GM04504 (cell line): ENCODE measurements at places on chromosomes 1 and 21.
A peak's percentile ranks its signal among the peaks of the same experiment; 100 is the strongest.

DNA sequence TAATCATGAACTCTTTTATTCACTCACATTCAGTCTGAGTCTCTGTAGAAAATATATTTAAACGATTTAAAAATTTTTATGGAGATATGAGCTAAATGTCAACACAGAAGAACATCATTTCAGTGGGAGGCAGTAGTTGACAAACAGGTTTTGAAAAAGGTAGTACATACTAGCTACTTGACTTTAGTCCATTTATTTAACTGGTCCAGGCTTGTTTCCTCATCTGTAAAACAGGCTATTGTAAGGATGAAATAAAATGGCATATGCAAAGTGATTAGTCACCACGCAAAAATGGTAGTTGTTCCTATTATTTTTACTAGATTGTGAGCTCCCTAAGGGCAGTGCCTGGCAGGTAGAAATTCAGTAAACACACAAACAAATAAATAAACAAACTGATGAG, 75.2 kb downstream of the NTPCR start:
- DNase-seq, result no peak

GRCh38 chr1:86500714-86501113, 32.0 kb downstream of the CLCA1 start:
- no peak for DNase-seq

DNA sequence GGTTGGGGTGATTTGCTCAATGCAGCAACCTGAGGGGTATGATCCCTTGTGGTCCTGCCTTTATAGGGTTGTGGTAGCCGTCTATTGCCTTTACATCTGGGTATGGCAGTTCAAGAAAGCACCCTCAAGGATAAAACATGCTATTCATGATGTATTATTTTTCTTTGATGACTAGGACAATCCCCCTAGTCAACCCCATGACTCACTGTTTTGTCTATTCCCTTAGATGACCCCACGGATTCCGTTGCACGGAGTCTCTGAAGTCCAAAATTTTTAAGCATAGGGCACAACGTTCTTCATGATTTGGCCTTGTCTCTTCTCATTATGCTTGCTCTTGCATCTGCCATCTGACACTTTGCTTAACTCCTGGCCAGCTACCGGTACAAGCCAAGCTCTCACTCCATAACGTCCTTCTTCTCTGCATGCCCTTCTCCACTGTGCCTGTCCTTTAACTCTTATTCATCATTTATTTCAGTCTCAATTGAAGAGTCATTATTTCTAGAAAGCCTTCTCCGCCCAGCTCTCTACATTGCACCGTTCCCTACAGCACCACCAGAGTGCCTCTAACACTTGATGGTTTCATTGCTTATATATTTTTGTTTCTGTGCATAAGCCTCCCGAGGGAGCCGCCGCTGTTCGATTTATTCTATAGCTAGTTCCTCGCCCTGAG, 838 bp upstream of the DISP1 start:
- no peak for DNase-seq

DNA sequence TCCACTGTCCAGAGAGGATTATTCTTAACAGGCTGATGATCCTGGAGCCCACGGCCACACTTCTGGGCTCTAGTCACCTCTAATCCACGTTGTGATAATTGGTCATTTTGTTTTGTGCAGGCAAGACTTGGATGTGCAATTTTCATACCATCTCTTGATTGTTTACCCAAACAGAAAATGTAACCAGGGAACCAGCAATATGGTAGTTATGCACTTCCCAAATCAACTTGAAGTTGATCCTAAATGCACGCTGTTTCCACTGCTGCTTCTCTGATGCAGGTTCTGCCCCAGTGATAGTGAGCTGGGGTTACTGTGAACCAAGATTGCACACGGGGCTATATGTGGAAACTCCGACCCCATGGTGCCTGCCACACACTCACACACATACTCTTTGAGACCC, 14.7 kb upstream of the KCNJ15 start:
- no peak for DNase-seq

DNA sequence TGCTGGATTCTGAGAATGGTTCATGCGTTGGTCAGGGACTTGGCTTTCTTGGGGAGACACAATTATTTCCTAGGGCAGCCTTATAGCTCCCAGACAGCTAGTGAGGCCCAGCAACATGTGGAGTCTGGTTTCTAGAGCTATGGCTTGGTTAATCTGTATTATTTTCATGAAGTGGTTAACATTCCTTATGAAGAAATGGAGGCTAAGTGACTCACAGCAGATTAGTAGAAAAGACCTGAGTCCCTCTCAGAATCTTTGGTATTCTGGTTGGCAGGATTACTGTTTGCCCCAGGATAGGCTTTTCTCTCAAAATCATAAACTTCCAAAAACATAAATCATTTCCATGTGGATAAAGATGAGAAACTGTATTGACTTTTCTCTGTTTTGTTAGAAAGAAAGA, 42.3 kb downstream of the DUSP10 start:
- no peak for DNase-seq

DNA sequence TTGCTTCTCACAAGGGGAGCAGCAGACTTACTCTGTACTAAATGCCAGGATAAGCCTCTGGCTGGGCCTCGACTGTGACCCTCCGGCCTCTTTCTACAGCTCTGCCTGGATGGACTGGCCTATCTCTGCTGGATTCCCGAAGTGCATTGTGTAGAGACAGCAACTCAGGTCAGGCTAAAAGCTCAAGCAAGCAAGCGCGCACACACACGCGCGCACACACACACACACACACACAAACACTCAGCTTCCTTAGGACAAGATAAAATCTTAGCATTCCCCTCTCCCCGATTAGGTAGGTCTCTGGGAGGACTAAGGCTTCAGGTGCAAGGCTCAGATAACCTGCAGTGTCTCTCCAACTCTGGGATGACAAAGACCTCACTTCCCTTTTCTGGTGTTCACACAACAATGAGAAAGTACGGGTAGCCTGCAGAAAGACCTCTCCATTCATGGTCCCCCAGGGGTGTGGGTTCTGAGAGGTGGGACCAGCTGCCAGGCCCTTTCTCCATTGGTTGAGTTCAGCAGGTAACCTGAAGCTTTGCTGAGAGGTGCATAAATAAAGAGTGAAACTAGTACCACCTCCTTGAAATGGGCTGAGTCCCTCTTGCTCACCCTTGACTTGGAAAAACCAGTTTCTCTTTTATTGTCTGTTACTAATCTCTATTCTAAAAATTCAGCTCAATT, 155.1 kb upstream of the CAMK1G start:
- no peak for DNase-seq

GRCh38 chr1:86137436-86137835, 19.1 kb downstream of the COL24A1 start:
- DNase-seq, result peak; percentile 58

DNA sequence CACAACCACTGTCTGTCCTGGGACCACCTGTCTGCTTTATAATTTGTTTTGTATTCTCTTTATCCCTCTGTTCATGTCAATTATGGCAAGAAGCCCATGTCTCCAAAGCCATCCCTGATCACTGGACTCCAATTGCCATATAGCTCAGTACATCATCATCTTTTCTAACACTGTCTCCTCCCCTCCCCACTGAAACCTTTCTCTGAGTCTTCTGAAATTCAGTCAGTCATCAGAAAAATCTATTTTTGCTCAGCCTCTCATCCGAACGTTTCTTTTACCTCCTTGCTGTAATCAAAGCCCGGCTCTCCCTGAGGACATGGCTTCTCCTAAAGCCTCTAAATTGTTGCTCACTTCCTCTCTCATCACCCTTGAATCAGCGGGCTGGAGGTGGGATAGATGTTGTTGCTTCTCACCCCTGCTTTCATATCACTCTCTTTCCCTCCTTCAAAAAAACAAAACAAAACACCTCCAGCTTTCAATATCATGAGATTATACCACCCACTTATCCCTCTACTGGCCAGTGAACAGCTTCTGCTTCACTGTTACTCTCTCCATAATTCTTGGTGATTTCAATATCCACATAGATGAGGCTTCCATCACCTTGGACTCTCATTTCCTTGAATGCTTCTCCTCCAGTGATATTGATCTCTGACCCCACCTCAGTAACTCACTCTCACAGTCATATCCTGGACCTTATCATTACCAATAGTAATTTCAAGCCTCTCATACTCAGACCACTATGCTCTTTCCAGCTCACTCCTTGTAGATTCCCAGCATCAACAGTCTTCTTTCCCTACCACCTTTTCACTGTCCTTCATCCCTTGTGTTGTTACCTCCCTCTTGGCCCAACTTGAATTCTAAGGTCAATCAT, 27.8 kb downstream of the RAB3B start:
- DNase-seq, result no peak

DNA sequence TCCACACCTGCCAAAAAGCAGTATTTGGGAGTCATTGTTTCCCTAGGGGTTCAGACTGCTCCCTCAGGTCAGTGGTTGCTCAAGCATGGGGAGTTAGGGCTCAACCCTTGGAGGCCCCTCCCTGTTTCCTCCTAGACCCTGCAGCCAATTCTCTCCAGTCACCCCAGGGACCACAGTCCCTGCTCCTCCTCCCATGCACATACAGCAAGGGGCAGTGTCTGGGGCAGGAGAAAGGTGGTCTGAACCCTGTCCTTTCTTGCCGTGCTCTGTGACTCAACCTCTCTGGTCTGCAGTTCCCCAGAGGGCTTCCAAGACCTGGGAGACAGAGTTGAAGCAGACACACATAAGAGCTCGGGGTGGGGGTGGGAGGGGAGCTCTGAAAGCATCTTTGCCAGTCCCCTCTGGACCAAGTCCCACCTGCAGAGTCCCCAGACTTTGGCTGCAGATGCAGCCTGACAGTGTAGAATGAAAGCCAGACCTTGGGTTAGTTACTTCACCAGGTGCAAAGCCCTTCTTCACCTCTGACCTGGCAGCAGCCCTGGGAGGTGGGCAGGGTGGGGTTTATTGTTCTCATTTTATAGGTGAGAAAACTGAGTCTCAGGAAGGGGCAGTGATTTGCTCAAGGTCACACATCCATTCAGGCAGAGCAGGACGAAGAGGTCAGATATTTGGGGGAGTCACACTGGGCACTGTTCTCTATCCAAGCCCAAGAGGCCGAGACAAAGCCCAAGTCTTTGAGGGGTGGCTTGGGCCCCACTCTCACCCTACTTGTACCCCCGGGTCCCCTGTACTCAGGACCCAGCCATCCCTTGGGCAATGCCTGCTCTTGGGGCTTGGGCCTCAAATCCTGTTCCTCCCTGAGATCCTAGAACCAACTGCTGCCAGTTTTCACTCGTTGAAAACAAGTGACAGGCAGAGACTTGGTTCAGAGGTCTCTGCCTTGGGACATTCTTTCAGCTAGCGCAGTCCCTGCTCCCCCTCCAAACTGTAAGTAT, 748 bp downstream of the PDZK1IP1 start:
- no peak for DNase-seq

DNA sequence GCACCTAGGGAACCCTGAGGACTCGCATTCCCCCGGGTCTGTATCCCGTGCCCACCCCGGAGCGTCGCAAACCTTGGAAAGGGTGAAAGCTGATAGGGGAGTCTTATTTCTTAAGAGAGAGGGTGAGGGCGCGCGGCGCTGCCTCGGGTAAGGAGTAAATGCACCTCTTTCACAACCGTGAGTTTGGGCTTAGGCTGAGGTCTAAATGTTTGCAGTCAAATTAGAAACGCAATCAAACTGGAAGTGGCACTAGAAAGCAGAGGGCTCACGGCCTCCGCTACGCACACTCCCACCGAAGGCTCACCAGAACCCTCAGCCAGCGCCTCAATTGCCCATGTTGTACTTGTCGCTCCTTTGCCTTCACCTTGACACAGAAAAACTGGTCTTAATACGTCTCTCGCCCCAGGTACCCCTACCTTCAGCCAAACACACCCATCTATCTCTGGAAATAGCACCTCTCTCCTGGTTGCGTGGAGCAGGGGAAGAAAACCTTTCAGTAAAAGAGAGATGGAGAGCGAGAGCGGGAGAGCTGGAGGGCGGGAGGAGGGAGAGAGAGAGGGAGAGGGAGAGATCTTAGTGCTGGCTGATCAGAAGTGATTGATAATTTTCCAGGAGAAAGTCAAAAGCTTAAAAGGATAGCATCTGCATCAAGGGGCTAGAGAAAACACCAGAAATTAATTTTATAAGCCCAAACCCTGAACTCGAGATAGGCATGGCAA, 1.7 kb upstream of the HLX start:
- no peak for DNase-seq

GRCh38 chr21:41766883-41767605, at the start of gene RIPK4:
TSS of gene RIPK4 (minus strand) at chr21:41767052. CDS start at chr21:41767041, 11 bp downstream.
- DNase-seq, result no peak

GRCh38 chr1:115068826-115069585, 20.3 kb downstream of the TSPAN2 start:
- DNase-seq, result no peak

DNA sequence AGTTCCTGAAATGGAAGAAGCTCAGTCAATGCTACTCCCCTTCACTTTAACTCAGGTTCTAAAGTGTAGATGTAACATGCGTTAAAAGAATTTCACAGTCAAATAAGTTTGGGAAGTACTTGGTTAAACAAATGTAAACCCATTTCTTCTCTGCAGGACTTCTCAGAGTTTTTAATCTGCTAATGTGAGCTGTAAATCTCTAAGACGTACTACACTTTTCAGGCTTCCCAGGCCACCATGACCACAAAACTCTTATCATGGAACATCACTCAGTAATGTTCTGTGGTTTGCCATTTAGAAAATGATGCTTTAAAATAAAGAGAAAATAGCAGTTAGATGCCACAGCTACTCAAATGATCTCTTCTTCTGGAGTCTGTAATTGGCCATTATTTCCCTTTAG, 104.3 kb downstream of the HHIPL2 start:
- no peak for DNase-seq

DNA sequence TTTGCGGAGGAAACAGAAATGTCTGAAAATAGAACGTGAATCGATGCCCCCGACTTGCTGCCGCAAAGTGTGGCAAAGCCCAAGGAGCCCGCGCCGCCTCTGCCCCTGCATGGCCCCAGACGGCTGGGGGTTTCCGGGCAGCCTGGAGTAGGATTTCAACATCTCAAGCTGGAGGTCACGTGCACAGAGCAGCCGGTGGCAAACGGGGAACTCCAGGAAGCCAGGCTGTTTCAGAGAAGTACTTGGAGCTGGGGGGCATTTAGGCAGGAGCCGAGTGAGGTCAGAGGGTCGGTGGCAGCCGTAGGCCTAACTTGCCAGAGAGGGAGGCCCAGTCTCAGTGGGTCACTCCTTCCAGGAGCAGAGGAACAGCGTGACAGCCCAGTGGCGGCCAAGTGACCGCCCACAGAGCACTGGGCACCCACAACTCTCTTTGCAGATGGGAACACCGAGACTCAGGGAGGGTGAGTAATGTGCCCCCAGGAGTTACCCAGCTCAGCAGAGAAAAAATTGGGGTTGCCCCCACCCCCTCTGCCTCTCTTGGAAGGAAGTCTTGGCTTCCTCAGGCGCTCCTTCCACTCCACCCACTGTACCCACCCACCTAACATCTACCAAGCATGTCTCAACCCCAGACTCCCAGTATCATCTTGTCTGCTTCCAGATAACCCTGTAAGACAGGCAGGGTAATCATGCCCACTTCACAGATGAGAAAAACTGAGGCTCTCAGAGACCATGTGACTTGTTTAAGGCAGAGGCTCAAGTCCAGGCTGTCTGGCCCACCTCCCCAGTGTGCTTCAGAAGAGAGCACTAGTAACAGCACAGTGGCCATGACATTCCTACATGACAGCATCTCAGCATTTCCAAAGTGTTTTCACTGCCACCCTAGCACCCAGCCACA, 179.4 kb downstream of the HIVEP3 start:
- peak; percentile 52 for DNase-seq
